Stimulated activated CD4-positive, alpha-beta T cell treated with anti-CD3 and anti-CD28 coated beads, Interleukin-15, amount 100 ng/mL, for 1 hour (primary cell): ENCODE measurements at places on chromosomes 13 and 19.

DNA sequence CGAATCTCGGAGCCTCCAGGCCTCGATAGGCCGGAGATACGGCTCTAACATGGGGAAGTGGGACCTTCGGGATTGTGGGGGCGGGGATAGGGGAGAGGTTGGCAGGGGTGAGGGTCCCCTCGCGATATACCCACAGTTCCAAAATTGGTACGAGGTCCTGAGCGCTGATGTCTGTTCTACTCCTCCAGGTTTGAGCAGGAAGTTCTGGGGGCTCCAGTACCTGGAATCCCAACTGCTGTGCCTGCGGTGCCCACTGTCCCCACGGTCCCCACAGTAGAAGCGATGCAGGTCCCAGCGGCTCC, 447 bp downstream of the RBM42 start:
- DNase-seq, result no peak

GRCh38 chr13:73759434-73759833, 374.8 kb downstream of the KLF12 start:
- no peak for DNase-seq

DNA sequence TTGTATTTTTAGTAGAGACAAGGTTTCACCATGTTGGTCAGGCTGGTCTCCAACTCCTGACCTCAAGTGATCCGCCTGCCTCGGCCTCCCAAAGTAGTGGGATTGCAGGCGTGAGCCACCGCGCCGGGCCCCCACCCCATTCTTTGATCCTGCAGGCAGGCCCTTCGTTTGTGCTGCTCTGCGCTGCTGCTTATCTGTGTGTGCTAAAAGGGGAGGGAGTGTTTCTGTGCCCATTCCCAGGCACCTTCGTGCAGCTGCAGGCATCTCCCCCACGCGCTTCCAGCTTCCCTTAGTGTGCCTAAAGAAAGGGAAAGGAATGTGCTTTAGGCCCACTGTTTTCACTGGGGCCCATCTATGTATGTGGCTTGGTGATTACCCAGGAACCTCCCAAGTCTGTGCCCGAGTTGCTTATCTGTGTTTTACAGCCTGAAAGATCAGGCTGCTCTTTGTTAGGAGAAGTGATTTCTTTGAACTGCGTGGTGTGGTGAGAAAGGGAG, 27.2 kb downstream of the EPN1 start:
- DNase-seq, result no peak

DNA sequence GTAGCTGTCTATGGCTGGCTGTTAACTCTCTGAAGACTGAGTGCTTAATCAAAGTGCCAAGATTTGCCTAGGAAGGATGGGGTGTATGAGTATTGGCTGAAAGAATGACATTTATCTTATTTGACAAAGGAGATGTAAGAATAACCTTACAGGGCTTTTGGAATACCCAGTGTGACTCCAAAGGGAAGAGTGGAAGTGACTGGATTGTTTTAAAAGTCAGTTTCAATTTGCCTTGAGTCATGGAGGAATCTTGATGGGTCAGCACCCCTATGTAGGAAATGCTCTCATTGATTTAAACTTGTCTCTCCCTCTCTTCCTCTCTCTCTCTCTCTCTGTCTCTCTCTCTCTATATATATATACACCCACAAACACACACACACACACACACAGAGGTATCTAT, 118.4 kb upstream of the CLDN10 start:
- no peak for DNase-seq
